ENCODE measurements at places on chromosomes 1 and 21.

DNA sequence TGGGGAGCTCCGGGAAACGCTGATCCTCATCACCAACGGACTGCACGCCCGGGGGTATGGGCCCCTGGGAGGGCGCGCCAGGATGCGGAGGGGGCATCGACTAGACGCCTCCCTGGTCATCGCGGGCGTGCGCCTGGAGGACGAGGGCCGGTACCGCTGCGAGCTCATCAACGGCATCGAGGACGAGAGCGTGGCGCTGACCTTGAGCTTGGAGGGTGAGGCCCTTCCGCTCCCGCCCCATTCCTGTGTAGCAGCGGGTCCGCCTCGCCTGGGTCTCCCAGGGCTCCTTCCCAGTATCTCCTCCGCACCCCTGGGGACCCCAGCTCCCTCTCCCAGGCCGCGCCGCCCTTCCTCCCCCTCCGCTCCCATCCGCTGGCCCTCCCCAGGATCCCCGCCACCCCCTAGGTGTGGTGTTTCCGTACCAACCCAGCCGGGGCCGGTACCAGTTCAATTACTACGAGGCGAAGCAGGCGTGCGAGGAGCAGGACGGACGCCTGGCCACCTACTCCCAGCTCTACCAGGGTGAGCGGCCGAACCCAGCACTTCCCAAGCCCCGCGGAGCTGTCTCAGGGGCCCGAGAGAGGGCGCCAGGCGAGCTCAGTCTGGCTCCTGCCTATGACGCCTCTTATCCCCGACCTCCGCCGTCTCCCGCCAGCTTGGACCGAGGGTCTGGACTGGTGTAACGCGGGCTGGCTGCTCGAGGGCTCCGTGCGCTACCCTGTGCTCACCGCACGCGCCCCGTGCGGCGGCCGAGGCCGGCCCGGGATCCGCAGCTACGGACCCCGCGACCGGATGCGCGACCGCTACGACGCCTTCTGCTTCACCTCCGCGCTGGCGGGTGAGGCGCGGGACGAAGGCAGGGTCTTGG lies 5.0 kb downstream of the HAPLN2 start:
- no peak for DNase-seq

GRCh38 chr1:5815716-5816115 lies 176.5 kb downstream of the NPHP4 start:
- no peak for DNase-seq

DNA sequence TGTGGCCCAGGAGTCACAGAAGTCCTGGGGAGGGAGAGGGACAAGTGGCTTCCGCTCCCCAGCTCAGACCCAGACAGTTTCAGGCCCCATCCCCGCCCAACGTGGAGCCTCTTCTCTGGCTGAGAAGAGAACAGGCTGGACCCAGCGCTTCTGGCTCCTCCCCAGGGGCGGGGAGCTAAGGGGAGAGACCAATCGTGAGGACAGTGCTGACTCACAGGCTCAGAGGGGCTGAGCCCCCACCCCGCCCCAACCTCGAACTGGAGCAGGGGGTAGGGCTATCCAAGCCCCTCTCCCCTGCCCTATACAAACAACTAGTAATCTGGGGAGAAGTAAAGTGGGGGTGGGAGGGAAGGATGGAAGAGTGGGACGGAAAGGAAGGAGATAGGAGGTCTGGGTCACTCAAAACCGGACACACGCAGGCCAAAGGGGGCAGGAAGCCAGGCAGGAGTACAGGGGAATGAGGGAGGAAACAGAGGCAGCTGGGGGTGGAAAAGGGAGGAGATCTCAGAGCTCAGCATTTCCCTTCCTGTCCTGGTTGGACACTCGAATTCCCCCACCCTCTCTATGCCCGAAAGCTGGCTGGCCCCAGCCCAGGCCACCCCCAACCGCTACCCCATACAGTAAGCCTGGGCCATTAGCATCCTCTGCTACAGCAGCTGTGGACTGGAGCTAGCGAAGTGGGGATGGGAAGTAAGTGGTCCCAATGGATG lies at the start of gene SHC1:
Gene SHC1, minus strand, starts transcription at position 117 of the 710 bp plus-strand sequence. CDS start 221 bp downstream, outside the sequence.
- no peak for DNase-seq

DNA sequence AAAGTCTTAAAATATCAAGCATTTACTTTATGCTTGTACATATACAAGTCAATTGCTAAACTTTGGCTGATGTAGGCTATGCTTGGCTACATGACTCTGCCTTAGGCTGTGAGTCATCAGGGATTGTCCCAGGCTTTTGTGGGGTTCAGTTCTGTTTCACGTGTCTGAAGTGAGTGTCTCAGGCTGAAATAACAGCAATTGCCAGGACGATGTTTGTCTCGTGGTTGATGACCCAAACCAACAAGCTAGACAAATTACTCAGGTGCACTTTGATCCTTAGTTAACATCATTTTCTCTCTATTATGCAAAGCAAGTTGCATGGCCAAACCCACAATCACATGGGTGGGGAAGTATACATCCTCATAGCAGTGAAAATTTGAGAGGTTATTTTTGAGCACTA lies 410.1 kb downstream of the BRINP3 start:
- DNase-seq = no peak

- no peak for DNase-seq
These were observed 97.7 kb downstream of the PAPPA2 start for GRCh38 chr1:176560681-176561080.

DNA sequence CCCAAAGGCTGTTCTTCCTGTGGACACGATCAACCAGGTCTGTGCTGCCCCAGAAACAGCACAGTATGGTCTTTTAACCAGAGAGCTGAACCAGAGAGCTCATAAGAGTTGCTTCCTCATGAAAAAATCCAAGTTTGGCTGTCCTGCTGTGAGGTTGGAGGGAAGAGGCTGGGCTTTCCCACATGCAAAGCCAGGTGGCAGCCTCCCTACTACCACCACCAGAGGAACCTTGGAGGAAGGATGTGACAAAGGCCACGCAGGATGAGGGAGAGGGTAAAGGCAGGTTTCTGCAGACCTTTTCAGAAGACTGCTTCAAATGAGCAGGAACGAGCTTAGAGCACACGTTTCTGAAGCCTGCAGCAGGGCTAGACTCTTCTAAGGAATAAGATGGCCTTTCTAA lies 27.1 kb downstream of the FAM78B start:
- no peak for DNase-seq

DNA sequence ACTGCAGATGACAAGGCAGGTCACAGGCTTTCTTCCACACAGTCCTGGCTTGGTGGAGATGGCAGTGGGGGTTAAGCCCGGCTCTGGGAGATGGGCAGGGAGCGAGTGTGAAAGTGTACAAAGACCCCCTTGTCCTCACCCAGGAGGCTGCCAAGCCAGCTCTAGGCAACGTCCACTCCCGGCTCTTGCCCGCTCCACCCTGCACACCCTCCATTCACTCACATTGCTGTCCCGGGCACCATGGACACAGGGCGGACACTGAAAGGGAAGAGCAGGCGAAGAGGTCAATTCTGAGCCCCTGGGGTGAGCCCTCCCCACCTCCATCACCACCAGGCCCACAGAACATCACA lies 8.9 kb downstream of the COL16A1 start:
- DNase-seq = no peak

- no peak for DNase-seq
These were observed 91.7 kb upstream of the GNG4 start for GRCh38 chr1:235741294-235741693.

- no peak for DNase-seq
These were observed 15.3 kb upstream of the AGPAT3 start for GRCh38 chr21:43849532-43850299.

DNA sequence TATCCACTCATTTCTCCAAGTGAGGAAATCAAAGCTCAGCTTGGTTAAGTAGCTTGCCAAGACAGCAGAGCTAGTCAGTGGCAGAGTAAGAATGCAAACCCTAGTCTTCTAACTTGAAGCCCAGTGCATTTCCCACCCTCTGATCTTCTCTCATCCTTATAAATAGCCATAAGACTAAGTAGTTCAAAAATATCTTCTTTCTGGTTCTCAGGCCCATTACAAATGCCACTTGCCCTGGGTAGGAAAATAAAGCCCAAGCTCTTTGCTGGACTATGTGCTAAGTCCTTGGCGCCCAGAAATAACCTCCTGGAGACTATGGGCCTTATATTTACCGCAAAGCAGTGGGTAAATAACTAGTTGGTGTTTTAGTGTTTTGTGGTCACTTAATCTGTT lies 505.8 kb downstream of the PLPP3 start:
- no peak for DNase-seq

DNA sequence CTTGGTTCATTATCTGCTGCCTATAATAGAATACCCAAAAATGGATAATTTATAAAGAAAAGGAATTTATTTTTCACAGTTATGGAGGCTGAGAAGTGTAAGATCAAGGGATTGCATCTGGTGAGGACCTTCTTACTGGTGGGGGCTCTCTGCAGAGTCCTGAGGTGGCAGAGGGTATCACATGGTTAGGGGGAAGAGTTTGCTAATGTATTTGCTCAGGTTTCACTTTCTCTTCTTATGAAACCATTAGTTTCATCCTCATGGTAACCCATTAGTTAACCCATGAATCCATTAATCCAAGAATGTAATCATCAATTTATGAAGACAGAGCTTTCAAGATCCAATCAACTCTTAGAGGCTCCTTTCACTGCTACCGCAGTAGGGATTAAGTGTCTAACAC lies 120.6 kb downstream of the DNM3 start:
- no peak for DNase-seq

- DNase-seq = no peak
These were observed 14.5 kb downstream of the KRTAP10-1 start for GRCh38 chr21:44525391-44526095.

Data from activated naive CD4-positive, alpha-beta T cell (primary cell).